Fibroblast of mammary gland (primary cell): ENCODE measurements at places on chromosomes 16 and 17.
A peak's percentile ranks its signal among the peaks of the same experiment; 100 is the strongest.

- DNase-seq, result peak; percentile 25
These were observed 10.2 kb downstream of the MYO19 start for GRCh38 chr17:36524428-36524876.

DNA sequence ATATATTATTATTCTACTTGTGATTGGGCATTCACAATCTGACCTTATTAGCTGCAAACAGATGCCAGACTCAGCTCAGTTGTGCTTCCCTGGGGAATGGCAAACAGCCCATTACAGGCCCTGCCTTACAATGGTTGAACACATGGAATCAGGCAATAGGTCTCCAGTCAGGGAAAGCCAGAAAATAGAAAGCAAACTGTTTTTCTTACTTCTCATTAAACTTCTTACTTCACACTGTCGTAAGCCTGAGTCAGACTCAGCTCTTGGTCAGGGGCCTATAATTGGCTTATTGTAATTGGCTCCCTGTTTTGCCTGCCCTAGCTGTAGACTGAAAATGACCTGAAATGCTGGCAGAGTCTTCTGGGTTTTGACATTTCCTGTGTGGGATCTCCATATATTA lies 77.0 kb upstream of the CA10 start:
- DNase-seq, result no peak

- DNase-seq, result peak; percentile 20
These were observed 58.4 kb downstream of the EPN2 start for GRCh38 chr17:19295473-19296135.

GRCh38 chr17:33039874-33040273 lies 48.2 kb downstream of the SPACA3 start:
- DNase-seq, result peak; percentile 88

DNA sequence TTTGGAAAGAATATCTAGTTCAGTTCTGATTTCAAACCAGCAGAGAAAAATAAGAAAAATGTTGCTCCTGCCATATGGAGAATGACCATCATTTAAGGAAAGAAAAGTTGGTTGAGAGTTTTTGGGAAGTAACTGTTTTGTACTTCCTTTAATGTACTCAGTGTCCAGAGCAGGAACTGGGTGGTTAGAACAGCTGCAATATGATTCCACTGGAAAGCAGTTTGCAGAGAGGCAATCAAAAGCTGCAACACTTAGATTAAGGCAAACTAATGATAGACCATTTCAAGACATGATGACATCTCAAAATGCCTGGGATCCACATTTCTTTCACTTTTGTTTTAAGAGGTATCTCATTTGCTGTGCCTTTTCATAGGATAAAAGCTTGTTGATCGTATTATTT lies 313.3 kb upstream of the HSBP1 start:
- DNase-seq, result no peak

GRCh38 chr16:997440-998051 lies 16.0 kb downstream of the SOX8 start:
- DNase-seq, result peak; percentile 33

GRCh38 chr17:32268734-32269288 lies 3.2 kb downstream of the RHBDL3 start:
- DNase-seq, result no peak

DNA sequence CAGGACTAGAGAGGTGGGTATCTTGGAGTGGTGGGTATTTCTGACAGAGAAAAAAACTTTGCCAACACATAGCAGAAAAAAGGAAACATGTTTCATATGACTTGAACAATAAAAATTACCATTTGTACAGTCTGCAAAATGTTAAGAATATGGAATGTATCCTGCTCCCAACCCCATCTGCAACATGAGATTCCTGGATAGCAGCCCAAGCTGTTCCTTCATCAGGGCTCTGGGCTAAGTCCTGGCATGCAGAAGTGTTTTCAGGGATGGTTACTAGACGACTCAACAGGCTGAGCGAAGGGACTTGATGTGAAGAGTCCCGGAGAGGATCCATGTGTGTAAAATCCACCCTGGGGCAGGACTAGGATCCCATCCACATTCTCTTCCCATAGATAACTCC lies 121.0 kb upstream of the IRX3 start:
- peak; percentile 57 for DNase-seq

DNA sequence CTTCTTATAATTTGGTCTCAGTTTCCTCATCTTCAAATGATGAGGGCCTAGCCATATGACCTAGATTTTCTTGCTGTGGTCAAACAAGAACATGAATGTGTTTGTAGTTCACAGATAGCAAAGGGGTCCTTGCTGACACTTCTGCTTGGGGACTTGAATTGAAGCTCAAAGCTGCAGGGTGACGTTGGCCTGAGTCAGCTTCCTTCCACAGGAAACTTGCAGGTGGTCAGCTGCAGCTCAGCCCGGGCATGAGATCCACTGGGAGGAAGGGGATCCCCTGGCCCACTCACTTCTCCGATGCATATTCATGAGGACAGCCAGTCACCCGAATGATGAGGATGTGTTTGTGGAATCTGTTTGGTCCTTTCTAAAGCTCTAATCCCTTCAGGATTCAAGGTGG lies 42.6 kb upstream of the AXIN2 start:
- DNase-seq, result no peak

GRCh38 chr17:80822700-80823410 lies 168.8 kb upstream of the CHMP6 start:
- peak; percentile 52 for DNase-seq

DNA sequence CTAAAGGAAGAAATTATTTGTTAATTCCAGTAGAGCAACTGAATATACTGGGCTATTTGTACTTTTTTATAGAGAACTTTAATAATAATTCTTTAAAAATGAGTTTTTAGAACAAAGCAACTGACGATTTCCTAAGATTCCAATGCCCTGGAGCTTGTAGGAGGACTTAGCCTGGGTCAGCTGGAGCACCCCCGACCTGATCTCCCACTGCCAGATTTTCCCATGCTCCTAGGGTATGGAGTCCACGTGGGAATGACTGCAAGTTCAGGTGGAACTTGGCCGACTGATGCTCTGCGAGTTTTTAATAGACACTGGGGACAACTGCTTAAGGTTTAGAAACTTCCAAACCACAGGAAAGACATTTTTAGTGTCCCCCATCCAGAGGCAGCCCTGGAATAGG lies 25.5 kb upstream of the CACNG5 start:
- no peak for DNase-seq

- DNase-seq, result no peak
These were observed 8.7 kb downstream of the MMP15 start for GRCh38 chr16:58034128-58034685.

GRCh38 chr17:72724267-72724666 lies 368.2 kb downstream of the SLC39A11 start:
- peak; percentile 58 for DNase-seq

- no peak for DNase-seq
These were observed 9.8 kb downstream of the TRPV2 start for GRCh38 chr17:16425202-16425601.

DNA sequence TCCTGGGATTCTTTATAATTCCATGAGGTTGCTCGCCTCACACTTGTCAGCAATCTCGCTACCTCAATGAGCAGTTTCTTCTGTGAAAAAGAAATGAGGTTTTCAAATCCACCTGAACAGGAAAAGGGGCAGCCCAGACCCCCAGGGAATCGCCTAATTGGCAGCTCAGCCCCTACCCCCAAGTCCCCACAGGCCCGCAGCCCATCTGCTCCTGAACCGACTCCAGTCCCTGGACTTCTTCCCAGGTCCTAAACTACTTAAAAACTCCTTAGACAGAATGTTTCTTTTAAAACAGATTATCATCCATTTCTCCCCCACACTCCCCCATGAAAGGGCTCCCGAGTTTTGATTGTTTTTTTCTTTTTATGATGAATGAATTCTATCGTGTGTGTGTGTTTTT lies 89.8 kb downstream of the PMP22 start:
- DNase-seq, result no peak

- DNase-seq, result peak; percentile 64
These were observed 17.0 kb downstream of the PRCD start for GRCh38 chr17:76556765-76557367.

GRCh38 chr16:12535535-12536411 lies 267.9 kb downstream of the CPPED1 start:
- no peak for DNase-seq

DNA sequence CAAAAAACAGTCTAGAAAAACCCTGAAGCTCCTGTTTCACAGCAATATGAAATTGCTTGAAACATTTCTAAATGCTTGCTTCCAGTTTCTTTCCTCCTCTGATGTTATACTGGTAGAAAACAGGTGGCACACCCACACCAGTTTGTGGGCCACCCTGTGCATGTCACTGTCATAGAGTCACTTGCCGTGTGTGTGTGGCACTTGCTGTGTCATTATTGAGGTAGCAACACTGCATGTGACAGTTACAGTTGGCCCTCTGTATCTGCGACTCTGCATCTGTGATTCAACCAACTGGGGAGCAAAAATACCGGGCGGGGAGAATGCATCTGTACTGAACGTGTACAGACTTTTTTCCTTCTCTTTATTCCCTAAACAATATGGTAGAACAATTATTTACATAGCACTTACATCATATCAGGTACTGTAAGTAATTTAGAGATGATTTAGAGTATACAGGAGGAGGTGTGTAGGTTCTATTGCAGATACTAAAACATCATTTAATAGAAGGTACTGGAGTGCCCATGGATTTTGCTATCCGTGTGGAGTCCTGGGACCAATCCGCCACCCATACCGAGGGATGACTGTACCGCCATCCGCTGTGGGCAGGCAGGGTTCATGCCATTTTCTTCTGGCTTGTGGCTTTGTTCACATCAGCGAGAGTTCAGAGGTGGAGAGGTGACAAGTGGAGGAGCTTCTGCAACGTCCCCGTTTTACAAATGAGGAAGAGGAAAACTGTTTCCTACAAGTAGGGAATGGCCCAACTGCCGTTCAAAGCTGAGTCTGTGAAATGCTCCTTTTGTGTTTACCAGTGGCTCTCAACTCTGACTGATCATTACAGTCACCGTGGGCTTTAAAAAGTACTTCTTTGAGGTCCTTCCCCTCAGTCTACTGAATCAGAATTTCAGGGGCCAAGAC lies 373.7 kb downstream of the SNX29 start:
- no peak for DNase-seq

GRCh38 chr17:66549731-66550207 lies 247.4 kb downstream of the PRKCA start:
- peak; percentile 73 for DNase-seq

- no peak for DNase-seq
These were observed 981 bp downstream of the GLG1 start for GRCh38 chr16:74605746-74606520.

- DNase-seq, result no peak
These were observed 44.2 kb downstream of the PSMD12 start for GRCh38 chr17:67322042-67322787.

DNA sequence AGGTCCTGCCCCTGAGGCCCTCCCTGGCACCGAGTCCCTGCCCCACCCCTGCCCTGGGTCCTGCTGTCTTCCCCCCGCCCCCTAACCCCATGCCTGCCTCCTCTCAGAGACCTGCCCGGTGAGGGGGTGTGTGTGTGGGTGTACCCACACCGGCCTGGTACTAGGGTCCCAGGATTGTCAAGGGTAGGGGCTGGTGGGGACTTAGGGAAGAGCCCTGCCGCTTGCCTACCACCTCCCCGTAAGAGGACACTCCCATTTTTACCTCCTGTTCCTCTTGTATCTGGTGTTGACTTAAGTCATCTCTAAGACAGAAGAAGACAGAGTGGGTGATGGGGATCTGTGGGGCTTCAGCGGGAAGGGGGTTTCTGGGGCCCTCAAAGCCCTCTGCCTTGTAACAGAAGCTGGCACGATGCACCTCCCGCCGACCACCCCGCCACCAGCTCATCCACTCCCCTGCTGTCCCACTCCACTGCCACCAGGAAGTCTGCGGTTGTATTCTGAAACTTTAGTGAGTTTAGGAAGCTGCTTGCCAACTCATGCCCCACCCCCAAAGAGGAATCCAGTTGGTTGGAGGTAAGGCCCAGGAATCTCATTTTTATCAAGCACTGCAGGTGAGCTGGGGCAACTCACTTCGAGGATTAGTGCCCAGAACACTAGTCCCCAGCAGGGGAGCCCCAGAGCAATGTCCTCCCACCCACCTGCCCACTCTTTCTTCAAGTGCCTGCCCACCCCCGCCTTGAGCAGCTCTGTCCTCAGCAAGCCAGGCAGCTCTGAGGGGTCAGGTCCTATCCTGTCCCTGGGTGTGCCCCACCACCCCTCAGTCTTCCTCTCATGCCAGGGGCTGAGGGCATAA lies 5.6 kb downstream of the SPATA32 start:
- DNase-seq, result no peak

DNA sequence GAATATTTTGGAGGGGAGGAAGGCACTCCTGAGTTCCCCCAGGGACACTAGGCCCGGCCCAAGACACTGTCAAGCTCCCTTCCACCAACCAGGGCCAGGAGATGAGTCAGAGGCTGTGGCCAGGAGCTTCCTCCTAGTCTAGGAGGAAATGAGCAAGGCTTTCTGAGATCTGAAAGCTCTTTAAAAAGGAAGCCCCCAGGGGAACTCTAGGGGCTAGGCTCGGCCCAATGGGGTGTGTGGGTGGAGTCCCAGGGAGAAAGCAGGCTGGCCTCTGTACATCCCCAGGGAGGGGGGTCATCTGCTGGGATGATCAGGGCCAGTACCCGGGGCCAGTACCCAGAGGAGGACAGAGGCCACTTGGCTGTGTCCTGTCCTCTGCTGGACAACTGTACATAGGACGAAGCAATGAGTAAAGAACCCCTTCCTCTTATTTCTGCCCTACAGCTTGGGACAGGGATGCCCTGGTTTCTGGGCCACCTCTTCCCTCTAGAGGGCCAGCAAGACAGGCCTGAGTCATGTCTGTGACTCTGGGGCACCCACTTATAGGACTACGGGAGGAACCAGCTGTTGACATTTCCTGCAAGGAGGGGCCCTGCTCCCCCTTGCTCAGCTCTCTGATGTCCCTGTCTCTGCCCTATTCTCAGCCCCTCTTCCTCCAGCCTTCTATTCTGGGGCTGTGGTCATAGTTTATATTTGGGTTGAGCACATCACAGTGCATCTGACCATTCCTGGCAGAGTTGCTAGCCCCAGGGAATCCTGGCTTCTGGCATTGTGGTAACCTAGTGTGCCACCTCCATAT lies 2.7 kb downstream of the FHOD1 start:
- peak; percentile 94 for DNase-seq

GRCh38 chr17:77280304-77281121 lies 139.7 kb downstream of the SEC14L1 start:
- DNase-seq, result peak; percentile 80

GRCh38 chr17:4986403-4986802 lies 1.1 kb downstream of the CAMTA2 start:
- peak; percentile 44 for DNase-seq

GRCh38 chr16:4801051-4801961 lies 1.1 kb downstream of the ROGDI start:
- DNase-seq, result no peak
